ENCODE measurements at places on chromosomes 12 and 14. TPM values are rescaled to one million over a fixed set of nuclear protein-coding genes. Genes with fewer than 3 reads are reported as not detected.
A peak's percentile ranks its signal among the peaks of the same experiment; 100 is the strongest.

GRCh38 chr12:108711489-108712164 is 19.7 kb downstream of the CORO1C start:
- DNase-seq, result no peak

- no peak for DNase-seq
Observed at GRCh38 chr12:71438670-71439361, 782 bp upstream of the LGR5 start.

DNA sequence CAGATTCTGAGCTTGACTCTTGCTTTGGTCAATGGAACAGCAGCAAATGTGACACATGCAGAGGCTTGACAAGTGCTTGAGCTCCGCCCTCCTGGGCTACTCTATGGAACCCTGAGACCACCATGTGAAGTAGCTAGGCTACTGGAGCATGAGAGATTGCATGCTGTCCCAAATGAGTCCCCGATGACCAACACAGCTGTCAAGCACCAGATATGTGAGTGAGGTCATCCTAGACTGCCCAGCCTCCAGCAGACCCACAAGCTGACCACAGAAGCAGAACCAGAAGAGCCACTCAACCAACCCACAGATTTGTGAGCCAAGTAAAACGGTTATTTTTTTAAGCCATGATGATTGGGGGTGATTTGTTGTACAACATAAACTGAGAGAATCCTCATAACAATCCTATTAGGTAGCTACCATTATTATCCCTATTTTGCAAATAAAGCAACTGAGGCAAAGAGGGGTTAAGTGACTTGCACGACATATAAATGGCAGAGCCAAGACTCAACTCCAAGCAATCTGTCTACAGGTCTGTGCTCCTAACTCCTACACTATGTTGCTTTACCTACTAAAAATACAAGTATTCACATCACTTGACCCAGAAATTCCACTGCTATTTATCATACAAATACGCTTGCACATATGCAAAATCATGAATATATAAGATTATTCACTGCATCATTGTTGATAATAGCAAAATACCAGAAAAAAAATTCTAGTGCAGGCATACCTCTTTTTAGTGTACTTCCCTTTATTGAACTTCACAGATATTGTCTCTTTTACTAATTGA is 136.2 kb downstream of the NDUFA12 start:
- no peak for DNase-seq

DNA sequence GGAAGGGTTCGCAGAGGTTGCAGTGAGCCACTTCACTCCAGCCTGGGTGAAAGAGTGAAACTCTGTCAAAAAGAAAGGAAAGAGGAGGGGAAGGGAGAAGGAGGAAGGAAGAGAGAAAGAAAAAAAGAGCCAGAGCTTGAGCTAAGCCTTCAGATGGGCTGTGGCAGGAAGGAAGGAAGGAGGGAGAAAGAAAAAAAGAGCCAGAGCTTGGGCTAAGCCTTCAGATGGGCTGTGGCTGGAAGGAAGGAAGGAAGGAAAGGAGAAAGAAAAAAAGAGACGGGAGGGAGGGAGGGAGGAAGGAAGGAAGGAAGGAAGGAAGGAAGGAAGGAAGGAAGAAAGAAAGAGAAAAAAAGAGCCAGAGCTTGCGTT is 13.6 kb upstream of the ANKRD9 start:
- DNase-seq, result no peak

GRCh38 chr14:31897581-31898186 is 179.4 kb upstream of the ARHGAP5 start:
- no peak for DNase-seq

DNA sequence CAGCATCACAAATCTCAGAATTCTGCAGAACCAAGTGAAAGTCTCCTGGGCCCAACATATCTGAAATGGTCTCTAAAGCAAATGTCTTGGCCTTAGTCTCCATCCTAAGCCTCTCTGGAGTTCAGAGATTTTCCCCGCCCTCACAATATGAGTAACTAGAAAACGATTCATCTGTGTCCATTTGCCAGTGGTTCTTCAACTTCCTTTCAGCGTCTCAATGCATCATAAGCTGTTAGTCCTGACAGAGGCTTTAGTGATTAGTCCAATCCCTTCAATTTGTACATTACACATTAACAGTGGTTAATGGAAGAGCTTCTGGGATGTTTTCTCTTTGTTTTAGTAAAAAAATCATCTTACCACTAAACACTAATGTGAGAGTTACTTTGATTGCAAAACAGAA is 17.4 kb downstream of the NPC2 start:
- DNase-seq, result no peak

OR6C76 gene
- polyA plus RNA-seq, result not detected

GRCh38 chr12:63937378-63938316 is 93.1 kb downstream of the SRGAP1 start:
- DNase-seq, result no peak

GRCh38 chr12:40946612-40947194 is 241.4 kb upstream of the PDZRN4 start:
- DNase-seq, result peak; percentile 7

GRCh38 chr14:68263563-68264259 is 444.1 kb downstream of the RAD51B start:
- DNase-seq, result peak; percentile 71

GRCh38 chr14:51552275-51552674 is 99.4 kb upstream of the FRMD6 start:
- no peak for DNase-seq

GRCh38 chr14:101947577-101947903 is 16.8 kb upstream of the DYNC1H1 start:
- DNase-seq, result no peak

USP44 gene
- 3.5 TPM for polyA plus RNA-seq

DNA sequence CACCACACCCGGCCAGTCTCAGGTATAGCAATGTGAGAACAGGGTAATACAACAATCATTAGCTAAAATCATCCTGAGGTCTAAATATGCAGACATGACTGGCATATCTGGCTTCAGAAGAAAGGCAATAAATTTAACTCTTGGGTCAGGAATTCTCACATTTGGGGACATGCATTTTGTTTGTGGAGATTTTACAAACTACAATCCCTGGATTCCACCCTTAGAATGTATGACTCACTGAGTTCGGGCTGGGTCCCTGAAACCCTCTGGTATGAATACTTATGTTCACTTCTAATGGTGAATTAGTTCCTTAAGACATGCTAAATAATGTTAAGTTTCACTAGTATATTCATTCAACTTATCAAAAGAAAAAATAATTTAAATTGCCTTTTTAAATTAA is 98.9 kb upstream of the HMGA2 start:
- DNase-seq, result no peak

DNA sequence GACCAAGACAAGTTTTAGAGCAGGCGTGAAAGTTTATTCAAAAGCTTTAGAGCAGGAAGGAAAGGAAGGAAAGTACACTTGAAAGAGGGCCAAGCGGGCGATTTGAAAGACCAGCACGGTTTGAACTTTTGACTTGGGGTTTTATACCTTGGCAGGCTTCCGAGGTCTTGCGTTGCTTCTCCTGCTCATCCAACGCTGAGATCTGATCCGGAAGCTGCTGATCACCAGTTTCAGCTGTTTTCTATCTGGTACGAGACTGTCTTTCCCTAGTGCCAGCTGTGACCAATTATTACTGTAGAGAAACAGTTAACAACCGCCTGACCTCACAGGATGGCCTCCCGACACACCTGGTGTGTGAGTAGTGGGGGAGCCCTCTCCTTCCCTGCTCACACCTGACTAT is 20.6 kb upstream of the SNRPF start:
- DNase-seq, result no peak

SNRPF gene
- polyA plus RNA-seq, result 86.3 TPM

DNA sequence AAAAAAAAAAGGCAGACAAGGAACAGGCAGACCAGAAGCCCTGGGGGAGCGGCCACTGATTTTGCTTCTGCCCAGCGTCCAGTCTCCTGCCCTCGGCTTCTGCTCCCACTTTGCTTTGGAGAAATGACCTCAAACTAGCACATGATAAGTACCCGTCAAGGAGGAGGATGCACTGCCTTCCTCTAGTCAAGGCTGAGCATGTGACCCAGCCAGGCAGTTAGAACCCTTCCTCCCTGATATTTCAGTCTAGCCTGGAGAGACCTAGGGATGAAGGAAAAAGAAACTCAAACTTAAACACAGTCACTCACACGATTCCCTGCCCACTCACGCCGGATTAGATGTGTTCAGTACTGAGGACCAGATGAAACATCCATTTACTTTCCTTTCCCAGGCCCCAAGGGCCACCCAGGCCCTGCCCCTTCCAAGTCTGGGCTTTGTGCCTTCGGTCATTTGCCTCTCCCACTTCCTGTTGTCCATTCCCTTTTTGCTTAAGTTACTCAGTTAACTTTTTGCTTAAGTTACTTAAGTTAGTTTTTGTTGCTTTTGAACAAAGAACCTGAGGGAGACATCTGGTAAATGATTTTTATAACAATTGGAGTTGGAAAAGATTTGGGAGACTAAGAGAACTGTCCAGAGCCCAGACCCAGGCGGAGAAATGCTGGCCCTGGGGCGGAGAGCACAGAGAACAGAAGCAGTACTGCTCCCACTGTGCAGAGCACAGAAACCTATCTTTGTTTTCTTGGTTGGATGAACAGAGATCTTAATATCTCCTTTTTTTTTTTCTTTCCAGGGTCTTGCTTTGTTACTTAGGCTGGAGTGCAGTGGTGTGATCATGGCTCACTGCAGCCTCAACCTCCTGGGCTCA is 23.0 kb upstream of the TTC7B start:
- no peak for DNase-seq

DNA sequence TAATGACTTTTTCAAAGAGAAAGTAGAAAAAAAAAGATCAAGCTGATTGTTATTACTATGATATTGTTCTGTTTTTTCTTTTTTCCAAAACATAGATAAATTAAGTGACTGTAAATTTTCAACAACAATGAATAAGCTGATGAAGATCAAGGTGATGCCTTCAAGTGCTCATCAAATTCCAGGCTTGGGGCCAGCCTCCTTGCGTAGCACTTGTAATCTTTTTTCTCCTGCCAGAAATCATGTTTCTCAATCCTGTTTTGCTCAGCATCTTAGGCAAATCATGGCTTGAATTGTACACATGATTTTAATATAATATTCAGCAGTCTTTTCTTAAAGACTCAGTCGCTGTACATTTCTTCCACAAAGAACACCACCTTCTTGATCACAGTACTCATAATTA is 333.2 kb downstream of the NPAS3 start:
- no peak for DNase-seq

DNA sequence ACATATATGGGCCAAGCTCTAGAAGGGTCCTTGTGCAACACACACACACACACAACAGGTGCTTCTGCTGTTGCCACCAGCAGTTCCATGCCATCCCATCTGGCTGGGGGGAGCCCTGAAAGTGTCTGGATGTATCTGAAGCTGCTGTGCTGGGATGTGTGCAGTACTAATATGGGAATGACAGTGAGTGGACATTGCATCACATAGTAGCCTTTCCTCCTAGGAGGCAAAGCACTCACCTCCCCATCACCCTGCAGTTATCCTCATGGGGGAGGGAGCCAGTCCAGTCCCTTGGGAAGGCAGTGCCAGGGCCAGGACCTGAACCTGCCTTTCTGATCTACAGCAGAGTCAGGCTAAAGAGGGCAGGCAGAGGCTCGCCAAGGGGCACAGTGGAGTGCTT is 208.9 kb downstream of the CACNA1C start:
- DNase-seq, result no peak
